ENCODE measurements at places on chromosomes 5 and 9. TPM values are rescaled to one million over a fixed set of nuclear protein-coding genes. Genes with fewer than 3 reads are reported as not detected.

TMEM215 gene
- not detected for total RNA-seq

OR2V2 gene
- not detected for total RNA-seq

SLCO4C1 gene
- 1.6 TPM for total RNA-seq

RLN1 gene
- total RNA-seq, result not detected

COL23A1 gene
- 1.5 TPM for total RNA-seq

SPINK7 gene
- not detected for total RNA-seq

DRD1 gene
- 0.45 TPM for total RNA-seq

IRX1 gene
- 4.3 TPM for total RNA-seq

ABCA2 gene
- total RNA-seq, result 60.0 TPM

NTNG2 gene
- total RNA-seq, result 1.8 TPM

LNPEP gene
- total RNA-seq, result 69.8 TPM

SPINK6 gene
- total RNA-seq, result not detected

PCDHGA9 gene
- total RNA-seq, result 8.2 TPM

SOWAHA gene
- not detected for total RNA-seq

CRB2 gene
- 0.15 TPM for total RNA-seq

PDZD2 gene
- 7.8 TPM for total RNA-seq

PCDHA12 gene
- not detected for total RNA-seq

TAF11L4 gene
- total RNA-seq, result not detected

All from aorta (tissue), 5 donors.